Activated T-cell treated with anti-CD3 and anti-CD28 coated beads, Interleukin-2, amount 50 U/mL, for 24 hours (primary cell): ENCODE measurements at places on chromosomes 6 and 20.

DNA sequence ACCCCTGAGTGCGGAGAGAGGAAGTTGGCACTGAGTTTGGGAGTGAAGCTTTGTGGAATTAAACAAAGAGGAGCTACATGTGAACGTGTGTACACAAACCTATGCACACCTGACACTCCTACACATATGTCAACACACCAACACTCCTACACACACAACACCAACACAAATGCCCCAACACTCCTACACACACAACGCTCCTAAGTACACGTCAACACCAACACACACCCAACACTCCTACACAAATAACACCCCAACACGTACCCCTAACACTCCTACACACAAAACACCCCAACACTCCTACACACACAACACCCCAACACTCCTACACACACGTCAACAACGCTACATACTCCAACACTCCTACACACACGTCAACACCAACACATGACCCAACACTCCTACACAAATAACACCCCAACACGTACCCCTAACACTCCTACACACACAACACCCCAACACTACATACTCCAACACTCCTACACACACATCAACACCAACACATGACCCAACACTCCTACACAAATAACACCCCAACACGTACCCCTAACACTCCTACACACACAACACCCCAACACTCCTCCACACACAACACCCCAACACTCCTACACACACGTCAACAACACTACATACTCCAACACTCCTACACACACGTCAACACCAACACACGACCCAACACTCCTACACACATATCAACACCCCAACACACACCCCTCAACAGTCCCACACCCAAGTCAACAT lies 40.1 kb upstream of the ZBP1 start:
- DNase-seq, result peak; percentile 9

- DNase-seq, result no peak
These were observed 460 bp downstream of the PLAGL1 start for GRCh38 chr6:144007478-144008119.

- DNase-seq, result no peak
These were observed 222.0 kb upstream of the SGK1 start for GRCh38 chr6:134539865-134540323.

- DNase-seq, result no peak
These were observed 206.8 kb downstream of the SIM1 start for GRCh38 chr6:100257793-100258395.

- DNase-seq, result peak; percentile 52
These were observed 210.5 kb downstream of the ERMARD start for GRCh38 chr6:169961772-169962561.

DNA sequence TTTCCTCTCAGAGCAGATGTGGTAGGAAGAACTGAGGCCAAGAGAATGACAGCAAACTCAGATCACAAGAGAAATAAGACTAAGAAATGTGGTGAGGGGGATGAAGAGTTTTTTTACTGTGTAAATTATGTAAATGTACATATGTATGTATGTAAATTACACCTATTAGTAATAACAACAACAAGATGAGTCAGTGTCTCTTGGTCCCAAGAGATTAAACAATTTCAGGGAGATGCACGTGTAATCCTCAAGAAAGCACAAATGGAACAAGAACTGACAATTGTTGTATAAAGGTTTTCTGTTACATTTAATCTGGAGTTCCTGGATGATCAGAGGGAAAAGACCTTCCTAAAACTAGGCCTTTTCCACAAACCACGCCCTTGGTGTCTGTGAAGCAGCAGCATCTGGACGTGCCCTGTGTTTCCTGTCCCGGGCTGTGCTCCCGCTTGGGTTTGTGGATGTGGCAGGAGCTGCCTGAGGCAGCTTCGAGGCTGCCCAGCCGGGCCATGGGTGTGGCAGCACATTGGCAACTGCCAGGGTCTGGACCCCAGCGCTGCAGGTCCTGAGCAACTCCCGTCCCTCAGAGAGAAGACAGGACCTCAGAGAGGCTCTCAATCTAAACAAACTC lies 994 bp downstream of the CLDN20 start:
- no peak for DNase-seq

- no peak for DNase-seq
These were observed 13.8 kb upstream of the SAYSD1 start for GRCh38 chr6:39128832-39129231.

GRCh38 chr6:126696921-126697693 lies 357.2 kb downstream of the CENPW start:
- no peak for DNase-seq

GRCh38 chr6:110757926-110758325 lies 57.3 kb downstream of the CDK19 start:
- no peak for DNase-seq

GRCh38 chr6:44475779-44476434 lies 88.4 kb downstream of the CDC5L start:
- peak; percentile 85 for DNase-seq

GRCh38 chr6:158565482-158566040 lies 5.7 kb downstream of the TMEM181 start:
- no peak for DNase-seq

DNA sequence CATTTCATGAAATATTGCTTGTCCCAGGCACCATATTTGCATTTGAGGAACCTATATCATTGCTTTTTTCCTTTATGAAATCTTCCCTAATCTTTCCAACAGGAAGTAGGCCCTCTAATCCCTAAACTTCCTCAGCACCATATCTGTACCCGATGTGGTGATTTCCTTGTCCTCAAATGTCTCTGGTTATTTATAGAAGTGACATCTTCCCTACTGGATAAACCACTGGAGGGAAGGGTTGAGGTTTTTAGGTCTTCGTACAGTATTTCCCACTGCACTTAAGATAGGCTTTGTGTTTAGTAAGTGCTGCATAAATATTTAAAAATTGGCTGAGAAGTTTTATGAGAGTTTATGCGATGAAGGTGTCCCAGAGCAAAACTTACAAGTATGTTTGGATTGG lies 54.9 kb upstream of the TMEM170B start:
- DNase-seq, result no peak

- DNase-seq, result no peak
These were observed 12.8 kb downstream of the KIAA0408 start for GRCh38 chr6:127446356-127446755.

- DNase-seq, result no peak
These were observed 2.1 kb downstream of the SLC17A4 start for GRCh38 chr6:25756382-25757363.

DNA sequence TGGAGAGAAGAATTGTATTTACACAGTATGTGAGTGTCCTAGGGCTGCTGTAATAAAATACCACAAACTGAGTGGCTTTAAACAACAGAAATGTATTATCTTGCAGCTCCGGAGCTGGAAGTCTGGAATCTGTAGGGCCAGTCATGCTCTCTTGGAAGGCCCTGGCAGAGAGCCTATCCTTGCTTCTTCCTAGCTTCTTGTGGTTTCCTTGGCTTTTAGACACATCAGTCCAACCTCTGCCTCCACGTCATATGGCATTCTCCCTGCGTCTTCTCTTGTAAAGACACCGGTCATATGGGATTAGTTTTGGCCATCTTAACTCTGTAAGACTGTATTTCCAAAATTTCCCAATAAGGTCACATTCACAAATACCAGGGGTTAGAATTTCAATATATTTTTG lies 10.8 kb downstream of the FNDC1 start:
- no peak for DNase-seq

GRCh38 chr6:38316099-38316868 lies 323.4 kb downstream of the BTBD9 start:
- DNase-seq, result no peak

DNA sequence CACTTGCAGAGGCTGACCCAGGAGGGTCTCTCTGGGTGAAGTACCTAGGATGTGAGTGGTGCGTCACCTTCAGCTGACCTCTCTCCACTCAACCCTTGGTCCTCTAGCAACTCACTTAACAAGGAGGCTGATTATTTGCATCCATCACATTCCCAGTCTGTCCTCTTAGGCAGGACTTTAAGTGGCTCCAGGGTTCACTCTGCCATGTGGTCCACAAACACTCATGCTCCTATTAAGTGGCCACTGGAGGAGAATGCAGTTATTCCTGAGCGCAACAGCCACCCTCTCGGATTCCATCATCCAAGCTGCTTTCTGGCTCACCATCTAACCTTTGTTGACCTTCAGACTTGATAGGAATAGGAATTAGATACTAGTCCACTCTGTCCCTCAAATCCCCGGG lies 61.1 kb upstream of the SCAF8 start:
- DNase-seq, result no peak

DNA sequence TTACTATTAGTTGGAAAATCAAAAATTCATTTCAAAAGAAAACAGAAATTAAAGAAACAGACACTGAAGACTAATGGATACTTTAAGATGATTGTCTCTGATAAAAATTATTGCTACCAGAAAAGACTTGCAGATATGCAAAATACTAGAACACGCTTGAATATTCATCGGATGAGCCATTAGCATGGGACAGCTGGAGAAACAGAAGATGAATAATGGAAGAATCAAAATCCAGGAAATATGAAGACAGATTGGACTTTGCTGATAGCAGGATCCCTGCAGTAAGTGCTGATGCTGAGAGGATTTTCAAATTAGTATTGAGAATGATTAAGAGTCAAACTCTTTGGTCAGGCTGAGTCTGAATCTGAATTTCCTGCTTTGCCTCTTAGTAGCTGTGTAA lies 169.4 kb downstream of the EYS start:
- DNase-seq, result no peak

DNA sequence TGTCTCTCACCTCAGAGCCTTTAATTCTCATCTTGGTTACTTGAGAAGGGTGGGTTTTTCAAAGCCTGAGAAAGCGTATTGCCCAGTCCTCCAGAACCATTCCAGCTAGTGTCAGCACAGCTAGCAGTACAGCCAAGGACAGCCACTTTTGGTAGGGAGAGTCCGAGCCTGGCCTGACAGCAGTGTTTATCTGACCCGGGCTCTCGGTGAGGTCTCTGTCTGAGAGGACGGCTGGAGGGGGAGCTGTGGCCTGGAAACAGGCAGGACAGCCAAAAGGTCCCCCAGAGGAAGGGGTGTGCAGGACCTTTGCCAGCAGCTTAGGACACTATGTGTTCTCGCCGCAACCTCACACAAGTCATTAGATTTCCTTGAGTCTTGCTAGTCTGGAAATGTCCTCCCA lies 38.8 kb downstream of the LYRM2 start:
- DNase-seq, result no peak

- no peak for DNase-seq
These were observed 277.0 kb downstream of the CENPW start for GRCh38 chr6:126616866-126617265.

GRCh38 chr6:132401618-132402285 lies 477 bp upstream of the MOXD1 start:
- DNase-seq, result no peak

DNA sequence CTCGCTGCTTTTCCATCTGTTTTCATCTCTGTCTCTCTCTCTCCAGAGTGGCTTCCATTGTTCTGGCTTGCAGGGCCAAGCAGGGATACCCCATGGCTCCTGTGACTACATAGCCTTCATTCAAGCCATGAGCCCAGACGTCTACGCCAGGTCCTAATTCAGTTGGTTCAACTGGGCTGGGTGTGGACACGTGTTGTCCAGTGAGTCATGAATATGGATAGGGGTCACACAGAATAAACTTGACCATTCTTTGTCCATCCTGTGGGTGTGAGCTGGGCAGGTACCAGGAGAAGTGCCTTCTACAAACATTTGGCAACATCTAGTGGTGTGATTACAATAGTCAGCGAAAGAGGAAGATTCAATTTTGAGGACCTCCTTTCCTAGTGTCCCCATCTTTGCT lies 96.9 kb upstream of the ARMC2 start:
- DNase-seq, result no peak

DNA sequence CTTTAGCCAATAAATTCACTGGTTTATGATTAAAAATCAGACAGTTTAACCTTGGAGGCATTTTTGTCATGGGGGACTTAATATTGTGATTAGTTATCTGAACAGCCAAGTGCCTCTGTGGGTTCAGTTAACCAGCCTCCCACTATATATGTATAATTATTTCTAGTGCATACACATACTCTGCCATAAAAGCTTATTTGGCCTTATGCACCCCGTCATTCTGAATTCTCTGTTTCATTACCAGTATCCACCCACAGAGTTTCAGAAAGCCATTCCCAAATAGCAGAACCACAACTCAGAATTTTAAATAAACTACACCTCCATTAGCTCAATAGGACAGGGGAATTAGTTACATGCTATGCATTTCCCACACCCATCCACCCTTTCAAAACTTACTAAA lies 279.7 kb downstream of the ZFAND3 start:
- DNase-seq, result no peak

GRCh38 chr6:87408721-87409155 lies 966 bp downstream of the CFAP206 start:
- DNase-seq, result no peak

GRCh38 chr6:56539527-56540105 lies 103.1 kb downstream of the DST start:
- no peak for DNase-seq

GRCh38 chr6:85419046-85419759 lies 30.7 kb upstream of the NT5E start:
- no peak for DNase-seq

- no peak for DNase-seq
These were observed 26.6 kb downstream of the RIN2 start for GRCh38 chr20:19784511-19785172.

DNA sequence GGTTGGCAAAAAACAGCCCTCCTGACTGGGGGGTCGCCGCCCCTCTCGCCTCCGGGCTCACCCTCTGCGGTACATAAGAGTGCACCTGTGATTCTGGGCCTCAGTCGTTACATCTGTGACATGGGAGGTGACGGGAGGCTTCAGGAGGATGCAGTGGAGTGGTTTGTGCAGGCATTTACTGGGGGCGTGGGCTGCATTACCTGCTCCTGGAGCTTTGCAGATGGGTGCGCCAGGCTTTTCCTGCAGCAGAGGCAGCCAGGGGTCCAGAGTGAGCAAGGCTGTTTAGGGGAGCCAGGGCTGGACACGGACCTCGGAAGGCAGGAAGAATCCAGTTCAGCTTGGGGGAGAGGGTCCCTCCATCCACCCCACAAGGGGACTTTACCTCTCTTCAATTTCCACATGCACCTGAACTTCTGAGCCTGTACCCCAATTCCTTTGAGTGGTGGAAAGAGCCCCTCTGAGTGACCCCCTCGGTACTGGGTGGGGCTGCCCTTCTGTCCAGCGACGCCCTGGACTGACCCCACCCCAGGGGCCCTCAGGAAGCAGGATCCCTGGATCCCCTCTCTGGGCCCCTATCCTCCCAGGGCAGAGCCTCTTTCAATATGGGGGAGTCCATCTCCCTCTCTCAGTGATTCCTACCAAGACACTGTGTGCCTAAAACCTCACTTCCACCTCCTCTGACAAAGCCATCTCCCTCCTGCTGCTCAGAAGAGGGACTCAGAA lies 134.0 kb downstream of the TAF4 start:
- DNase-seq, result no peak

DNA sequence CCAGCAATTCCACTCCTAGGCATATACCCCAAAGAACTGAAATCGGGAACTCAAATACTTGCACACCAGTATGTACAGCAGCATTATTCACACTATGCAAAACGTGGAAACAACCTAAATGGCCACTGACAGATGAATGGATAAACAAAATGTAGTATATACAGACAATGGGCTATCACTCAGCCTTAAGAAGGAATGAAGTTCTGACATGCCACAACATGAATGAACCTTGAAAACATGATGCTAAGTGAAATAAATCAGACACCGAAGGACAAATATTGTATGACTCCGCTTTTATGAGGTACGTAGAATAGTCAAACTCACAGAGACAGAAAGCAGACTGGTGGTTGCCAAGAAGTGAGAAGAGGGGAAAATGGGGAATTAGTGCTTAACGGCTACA lies 59.1 kb upstream of the CCN6 start:
- no peak for DNase-seq
